Neural progenitor cell (in vitro differentiated cells): ENCODE measurements at places on chromosomes 1 and 21.

DNA sequence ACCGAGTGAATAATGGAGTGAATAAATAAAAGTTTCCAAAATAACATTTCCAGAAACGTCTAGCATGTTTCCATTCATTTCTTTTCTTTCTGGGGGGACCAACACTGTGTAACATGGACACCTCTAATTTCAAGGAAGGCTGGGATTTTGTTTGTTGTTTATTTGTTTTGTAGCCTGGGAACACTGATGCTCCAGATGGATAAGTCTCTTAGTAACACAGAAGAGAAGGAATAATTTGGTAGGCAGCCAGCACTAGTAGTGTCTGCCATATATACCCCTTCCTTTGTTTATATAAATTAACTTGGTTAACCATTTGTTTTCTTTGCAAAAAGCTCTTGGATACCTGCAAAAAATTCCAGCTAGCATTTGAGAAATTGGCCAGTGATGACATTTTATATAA is 411.4 kb upstream of the DEPDC1 start:
- DNase-seq, result no peak

GRCh38 chr1:43256675-43257570 is 12.9 kb upstream of the TMEM125 start:
- no peak for DNase-seq

DNA sequence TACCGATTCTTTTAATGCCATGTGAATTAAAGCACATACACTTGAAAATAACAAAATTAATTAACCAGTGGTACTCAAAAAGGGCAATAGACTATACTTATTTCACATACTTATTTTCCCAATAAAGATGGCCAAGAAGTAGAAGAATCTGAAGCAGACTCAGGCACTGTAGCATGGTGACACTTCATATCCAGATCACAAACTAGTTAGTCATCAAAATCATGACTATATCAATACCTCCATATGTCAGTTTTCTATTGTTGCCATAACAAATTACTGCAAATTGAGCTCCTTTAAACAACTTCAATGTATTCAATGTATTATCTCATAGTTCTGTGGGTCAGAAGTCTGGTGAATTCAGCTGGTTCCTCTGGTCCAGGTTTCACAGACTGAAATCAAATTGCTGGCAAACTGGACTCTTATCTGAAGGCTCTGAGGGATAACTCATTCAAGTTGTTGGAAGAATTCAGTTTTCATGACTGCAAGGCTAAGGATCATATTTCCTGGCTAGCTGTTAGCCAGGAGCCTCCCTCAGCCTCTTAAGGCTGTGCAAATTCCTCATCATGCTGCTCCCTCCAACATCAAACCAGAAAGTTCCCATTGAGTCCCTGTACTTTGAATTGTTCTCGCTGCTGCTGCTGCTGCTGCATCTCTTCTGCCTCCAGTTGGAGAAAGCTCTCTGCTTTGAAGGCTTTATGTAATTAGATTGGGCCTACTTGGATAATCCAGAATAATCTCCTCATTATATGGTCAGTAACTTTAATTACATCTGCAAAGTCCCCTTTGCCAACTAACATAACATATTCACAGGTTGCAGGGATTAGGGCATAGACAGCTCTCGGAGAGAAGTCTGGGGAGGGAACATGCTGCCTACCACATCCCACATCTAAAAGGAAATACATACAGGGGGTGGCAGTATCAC is 91.5 kb downstream of the MRPL39 start:
- no peak for DNase-seq

- DNase-seq, result peak; percentile 44
Measured at GRCh38 chr1:232951180-232951579, 769 bp downstream of the NTPCR start.

GRCh38 chr1:153251562-153251961 is 7.9 kb upstream of the LORICRIN start:
- no peak for DNase-seq

DNA sequence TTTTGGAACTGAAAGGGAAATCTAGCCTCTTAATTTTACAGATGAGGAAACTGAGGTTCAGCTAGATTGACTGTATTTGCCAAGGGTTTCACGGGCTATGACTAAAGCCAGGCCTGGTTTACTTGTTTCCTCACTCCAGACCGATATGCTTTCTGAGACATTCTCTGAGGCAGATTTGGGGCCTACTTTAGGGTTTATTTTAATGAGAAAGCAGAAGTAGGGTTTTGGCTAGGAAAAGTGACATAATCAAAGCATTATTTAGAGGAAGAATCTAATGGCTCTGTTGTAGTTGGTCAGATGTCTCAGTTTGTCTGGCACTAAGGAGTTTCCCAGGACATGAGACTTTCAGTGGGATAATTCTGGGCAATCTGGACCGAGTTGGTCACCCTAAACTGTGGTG is 1.5 kb upstream of the RPTN start:
- DNase-seq, result no peak

DNA sequence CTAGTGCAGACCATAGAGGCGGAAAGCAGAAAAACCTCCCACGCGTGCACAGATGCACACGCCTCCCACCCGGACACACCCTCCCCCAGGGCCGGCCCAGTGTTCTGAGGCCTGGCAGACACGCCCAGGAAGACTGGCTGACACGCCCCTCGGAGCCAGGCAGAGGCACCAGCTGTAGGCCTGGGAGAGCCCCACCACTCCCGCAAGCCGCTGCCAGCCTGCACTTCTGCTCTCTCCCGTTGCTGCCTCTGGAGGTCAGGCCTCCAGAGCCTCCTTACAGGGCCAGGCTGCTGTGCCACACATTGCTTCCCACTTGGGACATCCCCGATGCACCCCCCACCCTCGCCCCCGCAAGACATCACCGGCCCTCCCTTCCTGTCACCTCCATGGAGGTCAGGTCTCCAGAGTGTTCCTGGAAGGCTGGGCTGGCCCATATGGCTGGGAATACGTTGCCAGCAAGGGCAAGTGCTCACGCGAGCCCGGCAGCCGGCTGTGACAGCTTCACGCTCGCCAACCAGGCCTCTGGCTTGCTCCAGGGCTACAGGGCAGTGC is 40.4 kb downstream of the CASZ1 start:
- DNase-seq, result no peak

GRCh38 chr21:44711327-44712202 is at the start of gene TSPEAR:
TSPEAR (minus strand) TSS chr21:44711572; CDS start chr21:44711514, 58 bp downstream.
- peak; percentile 49 for DNase-seq
